C1 segment of cervical spinal cord (tissue), 14 donors: ENCODE measurements at places on chromosomes 5 and 9.

GRCh38 chr9:16824545-16825330, 45.7 kb downstream of the BNC2 start:
- no peak for DNase-seq

DNA sequence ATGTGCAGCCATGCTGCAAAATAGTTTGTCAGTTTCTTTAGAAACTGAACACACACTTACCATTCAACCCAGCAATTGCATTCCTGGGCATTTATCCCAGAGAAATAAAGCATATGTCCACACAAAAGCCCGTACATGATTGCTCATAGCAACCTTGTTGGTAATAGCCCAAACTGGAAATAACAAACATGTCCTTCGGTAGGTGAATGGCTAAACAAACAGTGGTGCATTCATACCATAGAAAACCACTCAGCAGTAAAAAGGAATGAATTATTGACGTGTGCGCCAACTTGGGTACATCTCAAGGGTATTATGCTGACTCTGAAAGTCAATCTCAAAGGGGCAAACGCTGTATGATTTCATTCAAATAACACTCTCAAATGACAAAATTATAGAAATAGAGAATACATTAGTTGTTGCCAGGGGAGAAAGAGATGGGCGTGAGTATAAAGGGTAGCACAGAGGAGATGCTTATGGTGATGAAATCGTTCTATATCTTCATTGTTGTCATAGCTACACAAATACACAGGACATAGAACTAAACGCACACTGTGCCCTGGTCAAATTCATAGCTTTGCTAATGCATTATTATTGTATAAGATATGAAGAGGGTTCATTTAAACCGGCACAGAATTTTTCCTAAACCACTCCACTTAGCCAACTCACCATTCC, 58.2 kb downstream of the DRD1 start:
- no peak for DNase-seq

- DNase-seq = no peak
These were observed 21.2 kb downstream of the INVS start for GRCh38 chr9:100120286-100120685.

DNA sequence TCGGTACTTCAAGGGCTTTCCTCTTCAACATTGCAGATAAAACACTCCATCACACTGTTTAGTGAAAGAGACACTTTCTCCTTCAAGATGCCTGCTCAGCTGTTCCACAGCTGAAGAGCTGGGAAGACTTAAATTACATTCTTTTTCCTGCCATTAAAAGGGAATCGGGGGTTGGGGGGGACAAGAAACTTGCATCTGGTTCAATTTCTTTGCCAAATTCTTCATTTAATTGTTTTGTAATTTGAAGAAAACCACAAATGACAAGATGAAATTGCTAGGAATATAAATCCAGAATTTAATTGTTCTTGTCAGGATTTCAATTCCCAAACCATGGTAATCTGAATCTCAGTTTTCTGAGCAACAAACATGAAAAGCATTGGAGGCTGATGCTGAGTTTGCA, 478.3 kb downstream of the EBF1 start:
- no peak for DNase-seq

GRCh38 chr9:2764353-2764752, 47.0 kb downstream of the KCNV2 start:
- no peak for DNase-seq

DNA sequence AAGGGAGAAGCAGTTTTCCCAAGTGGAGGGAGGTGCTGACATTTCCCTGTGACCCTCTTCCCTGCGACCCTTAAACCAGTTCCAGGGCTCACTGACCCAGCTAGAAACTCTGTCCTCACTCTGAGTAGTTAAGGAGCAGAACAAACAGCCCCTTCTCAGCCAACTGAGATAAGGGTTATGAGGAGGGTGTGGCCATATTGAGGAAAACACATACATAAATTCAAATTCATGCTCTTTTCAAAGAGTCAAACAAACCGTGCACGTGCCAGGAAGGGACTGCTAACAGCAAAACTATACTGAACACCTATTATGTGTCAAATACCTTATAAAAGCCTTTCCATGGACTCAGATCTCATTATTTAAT, 4.9 kb upstream of the AKNA start:
- DNase-seq = no peak

GRCh38 chr5:128965011-128965637, at the start of gene SLC27A6:
TSS of gene SLC27A6 (plus strand) at chr5:128965488. CDS start at chr5:128966138, 650 bp downstream.
- DNase-seq = no peak

DNA sequence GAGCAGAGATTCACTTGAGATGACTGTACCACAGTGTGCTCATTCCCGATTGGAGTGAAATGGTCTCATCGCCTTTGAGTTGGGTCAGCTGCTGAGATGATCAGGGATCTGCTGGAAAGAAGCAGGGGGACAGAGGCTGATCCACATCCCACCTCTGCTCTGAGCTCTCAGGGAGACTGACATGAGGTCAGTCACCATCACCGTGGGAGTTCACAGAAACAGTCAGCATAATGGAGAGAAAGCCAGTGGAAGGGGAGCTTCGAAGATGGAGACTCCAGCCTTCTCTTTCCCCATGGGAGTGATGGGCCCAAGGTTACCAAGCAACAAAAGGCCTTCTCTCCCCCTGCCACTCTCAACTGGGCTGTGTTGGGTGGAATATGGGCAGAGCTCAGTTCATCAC, 276.4 kb downstream of the CDK5RAP2 start:
- no peak for DNase-seq

- DNase-seq = peak; percentile 10
These were observed 45.0 kb downstream of the COL23A1 start for GRCh38 chr5:178545176-178545575.

GRCh38 chr9:114164191-114164794, 9.0 kb downstream of the COL27A1 start:
- no peak for DNase-seq

DNA sequence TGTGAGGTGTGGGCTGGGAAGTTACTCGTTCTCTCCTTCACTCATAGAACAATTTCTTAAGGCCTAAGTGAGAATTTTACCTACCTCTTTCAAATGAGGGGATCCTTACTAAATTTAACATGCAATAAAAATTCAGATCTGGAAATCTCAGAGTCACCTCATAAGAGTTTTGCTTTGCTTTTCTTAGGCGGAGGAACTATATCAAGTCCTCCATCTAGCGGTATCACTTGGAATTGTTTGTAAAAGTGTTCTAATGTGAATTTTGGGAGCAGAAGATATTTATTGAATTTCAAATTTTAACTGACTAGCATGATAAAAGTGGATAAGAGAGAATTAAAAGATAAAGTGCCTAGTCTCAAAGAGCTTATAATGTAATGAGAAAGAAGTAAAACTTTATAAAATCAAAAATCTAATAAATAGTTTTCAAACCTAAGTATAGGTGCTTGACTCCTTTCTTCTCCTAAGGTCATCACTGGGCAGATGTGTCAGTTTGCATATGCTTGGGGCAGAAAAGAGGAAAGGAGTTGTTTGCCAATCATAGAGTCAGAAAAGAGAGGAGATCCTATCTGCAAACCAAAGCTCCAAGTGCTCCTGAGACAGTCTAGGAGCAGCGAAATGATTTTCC, 145.7 kb upstream of the DAB2 start:
- DNase-seq = no peak

- no peak for DNase-seq
These were observed 15.9 kb upstream of the RUFY1 start for GRCh38 chr5:179534431-179534830.

DNA sequence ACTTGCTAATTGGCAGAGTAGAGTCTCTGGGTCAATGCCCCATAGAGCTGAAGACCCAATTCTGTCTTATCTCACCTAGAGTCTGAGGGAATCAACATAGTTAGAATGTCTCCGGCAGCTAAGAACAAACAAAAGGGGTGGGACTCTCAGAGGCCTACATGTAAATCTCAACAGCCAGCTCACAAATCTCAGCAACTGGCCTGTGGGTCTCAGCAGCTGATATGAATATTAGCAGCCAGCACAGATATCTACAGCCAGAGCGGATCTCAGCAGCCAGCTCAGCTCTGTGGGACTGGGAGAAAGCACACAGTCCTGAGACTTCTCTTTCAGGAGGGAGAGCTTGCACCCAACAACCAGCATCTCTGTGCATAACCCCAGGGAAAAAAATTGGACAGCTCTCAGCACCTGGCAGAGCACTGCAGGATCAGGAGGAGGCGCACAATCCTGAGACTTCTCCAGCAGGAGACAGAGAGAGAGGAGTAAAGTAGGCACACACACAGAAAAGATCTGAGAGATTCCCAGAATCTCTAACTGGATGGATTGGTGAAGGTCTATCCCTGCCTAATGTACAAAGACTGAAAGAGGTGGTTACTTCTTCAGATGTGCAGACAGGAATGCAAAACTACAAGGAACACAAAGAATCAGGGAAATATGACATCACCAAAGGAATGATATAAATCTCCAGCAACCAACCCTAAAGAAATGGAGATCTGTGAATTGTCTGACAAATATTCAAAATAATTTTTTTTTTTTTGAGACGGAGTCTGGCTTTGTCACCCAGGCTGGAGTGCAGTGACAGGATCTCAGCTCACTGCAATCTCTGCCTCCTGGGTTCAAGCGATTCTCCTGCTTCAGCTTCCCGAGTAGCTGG, 29.2 kb downstream of the KLF4 start:
- no peak for DNase-seq

GRCh38 chr5:103178167-103178566, 58.1 kb downstream of the PPIP5K2 start:
- no peak for DNase-seq

- no peak for DNase-seq
These were observed 137.8 kb downstream of the ROR2 start for GRCh38 chr9:91812191-91812590.

DNA sequence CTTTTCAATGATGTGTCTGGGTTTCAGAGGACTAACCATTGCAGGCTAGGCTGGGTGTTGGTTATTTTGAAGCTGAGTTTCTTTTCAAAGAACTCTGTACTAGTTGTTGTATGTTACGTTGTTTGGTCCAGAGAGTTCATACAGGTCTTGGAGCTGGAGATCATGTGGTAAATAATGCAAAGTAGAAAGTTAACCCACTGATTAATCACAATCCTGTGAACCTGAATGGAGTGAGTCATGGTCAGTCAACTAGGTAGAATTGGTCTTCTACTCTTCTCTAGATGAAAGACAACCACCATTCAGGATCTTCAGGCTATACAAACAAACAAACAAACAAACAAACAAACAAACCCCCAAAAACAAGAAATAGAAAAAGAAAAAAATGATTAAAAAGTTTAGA, 388.9 kb upstream of the ACTBL2 start:
- no peak for DNase-seq

DNA sequence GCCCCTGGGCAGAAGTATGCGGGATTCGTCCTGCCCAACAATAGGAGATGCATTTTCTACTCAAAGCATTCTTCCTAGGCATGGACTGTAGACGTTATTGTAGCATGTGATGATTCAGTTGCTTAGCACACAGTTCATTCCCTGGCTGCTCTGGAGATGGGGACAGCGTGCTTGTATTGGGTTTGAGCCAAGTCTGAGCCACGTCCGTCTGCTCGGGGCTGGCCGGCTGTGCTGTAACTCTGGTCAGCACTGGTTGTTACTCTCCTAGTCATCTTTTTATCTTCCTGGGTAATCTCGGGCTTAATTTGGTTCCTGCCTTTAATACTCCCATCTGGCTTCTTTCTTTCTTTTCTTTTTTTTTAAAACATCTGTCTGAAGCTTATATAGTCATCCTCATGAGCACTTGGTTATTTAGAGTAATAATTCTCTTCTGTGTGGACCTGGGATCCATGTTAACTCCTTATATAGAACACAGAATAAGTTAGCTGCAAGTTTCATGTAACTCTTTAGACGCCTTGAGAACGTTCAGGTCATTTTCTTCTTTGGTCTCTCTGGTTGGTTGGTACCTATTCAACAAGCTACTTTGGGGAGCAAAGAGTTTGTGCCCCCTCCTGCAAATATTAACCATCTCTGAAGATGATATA, 118.8 kb upstream of the RPS23 start:
- peak; percentile 25 for DNase-seq

GRCh38 chr9:134648701-134649530, 7.3 kb downstream of the COL5A1 start:
- DNase-seq = no peak

GRCh38 chr9:84397822-84398221, 57.3 kb upstream of the SLC28A3 start:
- DNase-seq = no peak

GRCh38 chr9:134698587-134699342, 57.2 kb downstream of the COL5A1 start:
- DNase-seq = peak; percentile 7

DNA sequence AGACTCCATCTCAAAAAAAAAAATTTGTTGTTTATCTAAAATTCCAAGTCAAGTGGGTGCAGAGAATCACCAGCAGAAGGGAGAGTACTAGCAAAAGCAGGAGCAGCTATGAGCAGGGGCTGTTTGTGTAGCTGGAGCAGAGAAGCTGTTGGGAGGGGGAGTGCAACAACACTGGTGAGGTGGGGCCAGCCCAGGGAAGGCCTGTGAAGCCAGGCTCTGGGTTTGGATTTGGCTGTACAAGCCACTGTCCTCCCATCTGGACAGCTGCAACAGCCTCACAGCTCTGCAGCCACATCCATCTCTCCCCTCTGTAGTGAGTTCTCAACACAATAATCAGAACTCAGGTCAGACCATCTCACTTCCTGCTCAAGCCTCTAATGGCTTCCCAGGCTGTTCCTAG, 59.4 kb downstream of the TMOD1 start:
- DNase-seq = no peak

GRCh38 chr9:27280860-27281259, 16.1 kb downstream of the EQTN start:
- no peak for DNase-seq

DNA sequence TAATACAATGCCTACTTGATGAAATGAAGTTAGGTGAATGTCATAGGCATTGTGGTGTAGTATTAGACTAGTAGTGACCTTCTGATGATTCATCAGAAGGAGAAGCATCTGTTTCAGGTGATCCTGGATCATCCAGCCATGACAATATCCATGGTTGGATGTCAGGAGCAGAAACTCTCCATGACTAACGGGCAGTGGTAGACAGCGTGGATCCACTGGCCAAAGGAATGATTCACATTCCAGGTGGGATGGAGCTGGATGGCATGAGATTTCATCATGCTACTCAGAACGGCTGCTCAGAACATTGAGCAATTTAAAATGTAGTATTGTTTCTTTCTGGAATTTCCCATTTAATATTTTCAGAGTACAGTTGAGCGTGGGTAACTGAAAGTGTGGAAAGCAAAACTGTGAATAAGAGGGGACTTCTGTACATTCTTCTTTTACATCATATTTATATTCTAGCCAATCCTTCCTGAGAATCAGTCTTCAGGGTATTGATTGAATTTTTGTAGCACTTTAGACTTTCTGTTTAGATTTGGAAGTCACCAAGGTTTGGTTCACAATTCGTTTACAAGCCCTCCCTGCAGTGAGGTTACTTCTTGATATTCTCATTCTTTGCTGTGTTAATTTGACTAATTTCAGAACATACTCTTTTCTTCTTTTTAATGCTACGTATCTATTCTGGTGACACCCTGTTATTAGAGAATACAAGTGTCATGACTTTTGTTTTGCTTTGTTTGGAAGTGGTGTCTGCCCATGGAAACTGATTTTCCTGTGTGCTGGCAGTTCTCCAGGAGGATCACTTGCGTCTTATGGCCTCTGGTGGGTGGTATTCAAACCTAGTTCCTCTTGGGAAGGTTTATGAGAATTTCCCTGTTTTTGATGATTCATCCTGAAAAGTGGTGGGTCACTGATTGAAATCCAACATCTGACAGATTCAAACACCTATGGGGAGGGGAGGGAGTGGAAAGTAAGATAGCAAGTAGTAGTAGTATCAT, 12.2 kb upstream of the CLINT1 start:
- no peak for DNase-seq
